ENCODE measurements at places on chromosomes 16 and 17.

DNA sequence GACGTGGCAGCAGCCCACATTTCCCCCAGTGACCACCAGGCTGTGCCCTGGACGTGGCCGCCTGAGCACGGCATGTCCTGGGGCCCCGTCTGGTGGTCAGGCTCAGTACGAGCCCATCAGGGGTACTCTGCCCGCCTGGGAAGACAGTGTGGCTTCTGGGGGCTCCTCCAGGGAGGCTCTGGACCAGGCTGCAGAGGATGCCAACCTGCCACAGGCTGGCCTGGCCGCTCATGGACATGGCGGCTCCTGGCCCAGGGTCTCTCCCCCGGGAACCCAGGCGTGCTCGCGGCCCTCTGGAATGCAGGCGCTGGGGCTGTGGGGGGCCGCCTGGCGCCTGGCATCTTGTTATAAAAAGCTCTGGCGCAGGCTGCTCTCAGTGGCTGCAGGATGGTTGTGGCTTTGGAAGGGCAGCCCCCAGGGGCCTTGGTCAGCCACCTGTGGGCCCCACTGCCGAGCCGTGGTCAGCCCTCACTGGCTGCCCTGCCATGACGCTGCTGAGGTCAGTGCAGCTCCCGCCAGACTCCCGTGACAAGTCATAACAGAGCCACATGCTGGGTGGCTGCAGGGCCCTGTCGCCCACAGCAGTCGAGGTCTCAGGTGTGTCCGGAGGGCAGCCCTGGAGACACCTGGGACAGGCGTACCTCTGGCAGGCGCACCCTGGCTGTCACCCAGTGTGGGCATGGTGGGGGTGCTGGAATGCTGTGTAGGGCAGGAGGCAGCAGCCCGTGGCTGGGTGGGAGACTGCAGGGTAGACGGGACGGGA is 15.0 kb downstream of the CENPX start:
- no peak for DNase-seq

GRCh38 chr17:46002311-46002972 is 3.4 kb downstream of the STH start:
- DNase-seq, result peak; percentile 78

GRCh38 chr17:63480826-63481487 is 4.1 kb downstream of the ACE start:
- DNase-seq, result no peak

DNA sequence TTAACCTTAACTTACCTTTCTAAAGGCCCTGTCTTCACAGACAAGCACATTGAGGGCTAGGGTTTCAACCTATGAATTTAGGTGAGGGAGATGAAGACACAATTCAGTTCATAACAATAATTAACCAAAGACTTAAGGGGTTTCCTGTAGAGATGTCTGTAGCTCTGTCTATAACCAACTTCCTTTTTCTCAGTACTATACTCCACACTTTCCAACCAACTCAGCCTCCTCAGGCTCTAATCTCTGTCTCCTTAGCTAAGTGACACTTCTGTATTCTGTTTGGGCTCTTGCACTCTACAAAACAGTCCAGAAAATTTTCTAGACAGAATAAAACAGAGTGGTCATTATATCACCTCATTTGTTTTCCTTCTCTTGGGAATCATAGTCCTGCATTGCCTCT is 25.8 kb downstream of the CAPNS2 start:
- DNase-seq, result no peak

DNA sequence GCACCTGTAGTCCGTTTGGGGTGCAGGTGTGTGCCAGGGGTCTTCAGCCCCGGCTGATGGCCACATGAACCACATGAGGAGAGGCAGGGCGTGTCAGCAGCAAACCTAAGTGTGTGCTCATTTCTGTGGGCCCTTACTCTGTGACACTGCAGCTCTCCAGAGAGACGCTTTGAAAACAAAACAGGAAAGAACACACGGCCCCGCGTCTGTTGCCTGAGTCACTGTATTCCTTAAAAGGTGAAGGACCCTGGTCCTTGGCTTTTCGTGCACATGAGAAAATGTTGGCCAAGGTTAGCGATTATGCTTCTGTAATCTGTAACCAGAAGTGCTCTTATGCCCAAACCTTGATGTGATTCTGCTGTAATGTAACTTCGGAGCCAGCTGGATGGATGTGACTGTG is 22.6 kb downstream of the ENDOV start:
- DNase-seq, result no peak

DNA sequence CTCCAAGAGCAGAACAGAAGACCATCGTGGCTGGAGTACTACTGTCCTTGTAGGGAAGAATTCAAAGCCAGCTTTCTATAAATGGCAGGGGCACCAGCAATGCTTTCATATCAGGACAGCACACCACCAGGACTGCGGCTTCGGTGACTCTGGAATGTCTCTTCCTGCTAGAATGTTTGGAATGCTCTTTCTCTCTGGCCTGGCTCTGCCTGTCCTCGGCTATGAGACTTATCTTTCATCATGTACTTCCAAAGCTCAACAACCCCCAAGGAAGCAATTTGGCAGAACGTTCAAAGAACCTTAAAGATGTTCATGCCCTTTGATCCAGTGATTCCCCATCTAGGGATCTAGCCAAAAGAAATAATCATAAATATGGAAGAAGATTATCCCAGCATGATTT is 52.7 kb upstream of the NOG start:
- no peak for DNase-seq

- no peak for DNase-seq
Measured at GRCh38 chr16:11045441-11045840, 101.1 kb downstream of the CLEC16A start.

- no peak for DNase-seq
Measured at GRCh38 chr17:57615836-57616757, 129.0 kb downstream of the CCDC182 start.

DNA sequence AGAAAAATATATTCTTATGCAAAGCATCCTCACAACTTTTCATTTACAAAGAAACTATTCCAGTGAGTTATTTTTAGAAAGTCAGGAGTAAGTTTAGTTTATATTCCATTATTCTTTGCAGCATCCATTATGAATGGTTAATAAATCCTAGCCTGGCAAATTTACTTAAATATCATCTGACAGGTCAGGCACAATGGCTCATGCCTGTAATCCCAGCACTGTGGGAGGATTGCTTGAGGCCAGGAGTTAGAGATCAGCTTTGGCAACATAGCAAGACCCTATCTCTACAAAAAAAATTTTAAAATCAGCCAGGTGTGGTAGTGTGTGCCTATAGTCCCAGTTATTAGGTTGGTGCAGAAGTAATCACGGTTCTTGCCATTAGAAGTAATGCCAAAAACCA is 12.9 kb downstream of the ESRP2 start:
- no peak for DNase-seq

DNA sequence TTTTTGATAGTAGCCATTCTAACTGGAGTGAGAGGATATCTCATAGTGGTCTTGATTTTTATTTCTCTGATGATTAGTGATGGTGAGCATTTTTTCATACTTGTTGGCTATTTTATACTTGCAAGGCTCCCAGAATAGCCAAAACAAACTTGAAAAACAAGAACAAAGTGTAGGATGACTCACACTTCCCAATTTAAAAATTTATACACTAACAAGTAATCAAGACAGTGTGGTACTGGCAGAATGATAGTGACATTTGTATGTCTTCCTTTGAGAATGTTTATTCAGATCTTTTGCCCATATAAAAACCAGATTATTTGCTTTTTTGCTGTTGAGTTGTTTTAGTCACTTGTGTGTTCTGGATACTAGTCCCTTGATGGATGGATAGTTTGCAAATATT is 17.8 kb downstream of the SPECC1 start:
- no peak for DNase-seq

DNA sequence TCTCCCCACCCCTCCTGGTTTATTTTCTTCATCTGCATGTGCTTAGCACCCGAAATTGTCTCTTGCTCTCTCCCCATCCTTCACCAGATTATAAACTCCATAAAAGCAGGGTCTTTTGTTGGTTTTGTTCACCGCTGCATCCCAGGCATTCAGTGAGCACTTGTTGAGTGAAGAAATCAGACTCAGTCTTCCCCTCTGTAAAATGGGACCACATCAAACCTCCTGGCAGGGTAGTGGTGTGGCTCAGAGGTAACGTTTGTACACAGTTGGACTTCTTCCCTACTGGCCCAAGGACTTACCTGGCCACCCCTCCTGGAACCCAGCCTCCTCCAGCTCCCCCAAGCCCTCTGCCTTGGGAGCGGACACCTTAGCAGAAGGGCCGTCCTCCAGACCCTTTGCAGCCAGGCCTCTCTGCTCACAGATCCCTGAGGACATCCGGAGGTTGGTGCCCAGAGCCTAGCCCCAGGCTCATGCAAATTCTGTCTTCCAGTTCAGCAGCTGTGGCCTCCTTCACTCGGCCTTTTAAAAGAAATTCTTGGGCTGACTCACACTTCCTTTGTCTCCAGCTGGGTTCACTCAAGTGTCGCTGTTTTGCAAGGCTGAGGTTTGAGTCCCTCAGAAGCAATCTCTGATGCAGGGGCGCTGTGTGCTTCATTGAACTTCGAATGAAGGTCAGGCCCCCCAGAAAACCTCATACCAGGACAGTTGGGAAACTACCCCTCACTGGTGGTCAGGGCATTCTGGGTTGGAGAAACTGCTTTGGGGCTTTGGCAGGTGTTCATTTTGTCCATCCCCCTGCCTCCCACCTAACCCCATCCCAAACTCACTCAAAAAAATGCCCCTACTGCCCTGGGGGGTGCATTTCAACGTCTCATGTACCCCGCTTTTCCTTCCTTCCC is 16.8 kb upstream of the RMI2 start:
- peak; percentile 33 for DNase-seq

DNA sequence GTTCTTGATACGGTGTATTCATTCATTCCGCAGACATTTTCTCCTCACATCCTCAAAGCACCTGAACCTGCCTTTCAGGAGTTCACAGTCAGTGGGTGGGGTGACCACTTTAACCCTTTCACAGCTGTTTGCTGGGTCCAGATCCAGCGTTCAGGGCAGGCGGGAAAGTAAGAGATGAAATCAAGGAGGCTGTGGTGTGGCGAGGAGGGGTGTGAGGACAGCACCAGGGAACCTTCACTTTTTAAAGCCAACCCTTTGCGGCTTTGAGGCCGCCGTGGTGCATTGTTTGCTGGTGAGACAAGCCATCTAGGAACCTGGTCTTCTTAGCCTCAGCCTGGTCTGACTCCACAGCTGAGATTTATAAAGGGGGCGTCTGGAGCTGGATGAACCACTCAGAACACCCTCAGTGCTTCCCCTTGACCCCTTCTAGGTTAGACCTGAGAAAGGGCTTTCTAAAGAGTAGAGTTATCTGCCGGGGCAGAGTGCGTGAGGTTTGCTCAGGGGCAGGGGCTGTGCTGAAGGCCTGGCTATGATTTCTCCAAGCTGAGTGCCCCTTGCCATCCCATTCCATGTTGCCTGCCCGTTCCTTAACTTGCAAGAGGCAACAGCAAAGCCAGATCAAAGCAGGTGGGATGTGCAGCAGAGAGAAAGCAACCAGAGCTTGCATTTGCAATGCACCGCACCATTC is 933 bp downstream of the CCR7 start:
- no peak for DNase-seq

Measured in pons (tissue), 1 donor.